ENCODE measurements at places on chromosomes 2 and 18.
A peak's percentile ranks its signal among the peaks of the same experiment; 100 is the strongest.

GRCh38 chr2:174438146-174438886 is 42.8 kb downstream of the SCRN3 start:
- no peak for DNase-seq

DNA sequence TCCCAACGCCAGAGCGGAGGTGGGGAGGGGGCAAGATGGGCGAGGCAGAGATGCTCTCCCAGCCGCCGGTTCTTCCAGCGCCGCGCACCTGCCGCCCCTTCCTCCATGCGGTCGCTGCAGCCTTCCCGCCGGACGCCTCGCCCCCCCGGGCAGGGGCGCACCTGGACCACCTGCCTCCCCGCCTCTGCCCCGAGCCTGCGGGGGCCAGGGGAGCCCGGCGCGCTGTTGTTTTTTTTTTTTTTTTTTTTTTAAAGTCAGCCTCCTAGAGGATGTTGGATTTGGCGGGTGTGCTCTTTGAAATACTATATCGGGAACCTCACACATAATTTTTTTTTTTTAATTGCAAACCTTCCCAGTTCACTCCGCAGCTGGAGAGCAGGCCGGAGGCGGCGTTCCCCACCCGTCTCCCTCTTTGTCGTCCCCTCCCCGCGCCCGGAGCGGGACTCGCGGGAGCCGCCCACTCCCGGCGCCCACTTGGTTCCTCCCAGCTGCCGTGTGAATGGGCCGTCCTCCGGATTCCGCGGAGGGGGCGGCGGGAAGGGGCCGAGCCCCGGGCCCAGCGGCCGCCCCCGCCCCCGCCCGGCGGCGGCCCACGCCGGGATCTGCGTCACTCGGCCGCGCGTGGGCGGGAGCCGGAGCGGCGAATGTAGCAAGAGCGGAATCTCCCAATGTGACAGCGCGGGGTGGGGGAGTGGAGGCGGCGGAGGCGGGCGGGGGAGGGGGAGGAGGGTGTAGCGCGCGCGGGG is 421 bp upstream of the NAB1 start:
- peak; percentile 60 for DNase-seq

GRCh38 chr18:77067291-77068061 is 65.1 kb downstream of the MBP start:
- DNase-seq: peak; percentile 94

GRCh38 chr2:11541693-11542274 is 7.9 kb downstream of the GREB1 start:
- no peak for DNase-seq

- no peak for DNase-seq
Measured at GRCh38 chr2:28930205-28930604, 35.7 kb downstream of the WDR43 start.

DNA sequence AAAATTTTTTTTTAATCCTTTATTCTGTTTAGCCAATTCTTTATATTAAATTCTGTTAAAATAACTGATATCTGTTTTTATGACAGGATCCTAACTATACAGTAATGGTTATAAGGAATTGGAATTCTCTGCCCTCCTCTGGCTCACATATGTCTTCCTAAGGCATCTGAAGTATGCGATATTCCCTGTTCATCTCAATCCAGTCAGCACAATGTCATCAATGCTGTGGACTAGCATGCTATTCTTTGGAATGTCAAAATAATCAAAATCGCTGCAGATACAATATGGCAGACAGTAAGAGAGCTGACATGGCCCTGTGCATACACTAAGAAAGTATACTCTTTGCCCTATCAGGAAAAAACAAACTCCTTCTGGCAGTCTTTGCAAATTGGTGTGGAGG is 107.6 kb downstream of the AP1S3 start:
- no peak for DNase-seq

- DNase-seq: peak; percentile 70
Measured at GRCh38 chr2:161085149-161085548, 75.1 kb upstream of the TANK start.

- no peak for DNase-seq
Measured at GRCh38 chr2:8527031-8527430, 154.8 kb upstream of the ID2 start.

- no peak for DNase-seq
Measured at GRCh38 chr2:149119368-149119767, 80.9 kb downstream of the LYPD6B start.

DNA sequence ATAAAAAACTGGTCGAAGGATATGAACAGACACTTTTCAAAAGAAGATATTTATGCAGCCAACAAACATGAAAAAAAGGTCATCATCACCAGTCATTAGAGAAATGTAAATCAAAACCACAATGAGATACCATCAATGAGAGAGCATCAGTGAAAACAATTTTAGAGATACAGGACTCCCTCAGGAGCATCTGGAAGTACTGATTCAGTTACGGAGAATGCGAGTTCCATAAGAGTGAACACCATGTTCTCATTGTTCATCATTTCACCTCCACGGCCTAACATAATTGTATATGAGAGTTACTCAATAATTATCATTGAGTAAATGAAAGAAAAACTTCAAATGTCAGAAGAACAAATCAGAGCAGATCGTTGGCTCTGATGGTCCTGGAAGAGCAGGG is 140.9 kb upstream of the TANK start:
- DNase-seq: no peak

DNA sequence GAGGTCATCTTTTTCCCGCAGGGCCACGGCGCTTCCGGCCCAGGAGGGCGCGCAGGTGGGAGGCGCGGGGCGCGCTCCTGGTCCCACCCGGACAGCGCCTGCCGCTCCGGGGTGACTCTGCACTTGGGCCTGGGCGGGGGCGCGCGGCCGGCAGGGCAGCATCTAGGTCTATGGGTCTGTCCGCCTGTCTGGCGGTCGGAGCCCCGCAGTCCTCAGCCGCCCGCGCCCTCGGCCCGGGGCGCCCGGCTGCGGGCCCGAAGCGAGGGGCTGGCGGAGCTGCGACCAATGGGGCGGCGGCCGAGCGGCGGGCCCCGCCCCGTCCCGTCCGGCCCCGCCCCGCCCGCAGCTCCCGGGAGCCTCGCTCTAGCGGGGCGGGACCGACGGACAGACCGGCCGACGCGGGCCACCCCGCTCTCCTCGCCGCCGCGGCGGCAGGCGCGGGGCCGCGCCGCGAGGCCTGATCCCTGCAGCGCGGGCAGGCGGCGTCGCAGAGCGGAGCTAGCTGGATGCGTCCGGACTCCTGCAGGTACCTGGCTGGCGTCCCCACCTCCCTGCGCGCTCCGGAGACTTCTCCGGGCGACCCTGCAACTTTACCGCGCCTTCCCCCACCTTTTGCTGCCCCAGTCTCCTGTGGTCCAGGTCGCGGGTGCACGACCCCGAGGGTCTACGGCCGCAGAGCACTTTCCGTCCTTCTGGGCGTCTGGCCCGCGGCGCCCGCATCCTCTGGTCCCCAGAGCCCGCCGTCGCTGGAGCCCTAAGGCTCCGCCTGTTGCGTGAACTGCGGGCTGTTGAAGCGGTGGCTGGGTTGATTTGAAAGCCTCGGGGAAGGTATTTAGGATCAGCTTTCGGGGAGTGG is at the start of gene KCNS3:
KCNS3 (plus strand) TSS at position 387 of the 856 bp plus-strand sequence. CDS start 52,342 bp downstream, outside the sequence.
- DNase-seq: no peak

GRCh38 chr2:118638453-118638852 is 209.0 kb downstream of the EN1 start:
- no peak for DNase-seq

- DNase-seq: no peak
Measured at GRCh38 chr18:58009166-58009565, 34.9 kb upstream of the NEDD4L start.

DNA sequence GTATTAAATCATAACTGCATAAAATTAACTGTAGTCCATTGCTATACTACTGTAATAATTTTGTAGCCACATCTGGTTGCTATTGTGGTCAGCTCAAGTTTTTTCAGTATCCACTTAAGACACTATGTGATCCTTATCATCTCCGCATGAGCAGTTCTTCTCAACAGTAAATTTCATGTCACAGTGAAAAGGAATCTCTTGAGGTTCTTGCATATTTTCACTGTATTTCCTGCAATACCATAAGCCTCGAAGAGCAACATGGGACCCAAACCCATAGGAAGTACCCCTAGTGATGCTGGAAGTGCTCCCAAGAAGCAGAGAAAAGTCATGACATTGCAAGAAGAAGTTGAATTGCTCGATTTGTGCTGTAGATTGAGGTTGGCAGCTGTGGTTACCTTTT is 86.7 kb downstream of the LDLRAD4 start:
- no peak for DNase-seq

GRCh38 chr18:27826101-27826500 is 350.8 kb downstream of the CDH2 start:
- no peak for DNase-seq

DNA sequence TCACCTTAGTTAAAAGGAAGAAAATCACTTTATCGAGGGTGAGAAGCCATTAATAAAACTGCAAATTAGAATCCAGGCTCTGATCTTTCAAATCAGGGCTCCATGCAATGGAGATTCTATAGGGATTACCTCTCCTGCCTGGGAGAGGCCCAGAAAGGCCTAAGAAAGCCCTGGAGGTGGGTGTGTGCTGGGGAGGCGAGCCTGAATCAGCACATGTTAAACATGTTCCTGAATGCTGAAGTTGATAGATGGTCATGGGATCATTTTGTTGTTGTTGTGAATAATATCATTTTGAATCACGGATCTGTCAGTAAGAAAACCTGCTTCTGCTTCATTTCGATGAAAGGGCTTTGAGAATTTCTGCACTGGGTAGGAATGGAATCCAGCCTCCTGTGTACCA is 254.3 kb downstream of the ACKR3 start:
- no peak for DNase-seq

DNA sequence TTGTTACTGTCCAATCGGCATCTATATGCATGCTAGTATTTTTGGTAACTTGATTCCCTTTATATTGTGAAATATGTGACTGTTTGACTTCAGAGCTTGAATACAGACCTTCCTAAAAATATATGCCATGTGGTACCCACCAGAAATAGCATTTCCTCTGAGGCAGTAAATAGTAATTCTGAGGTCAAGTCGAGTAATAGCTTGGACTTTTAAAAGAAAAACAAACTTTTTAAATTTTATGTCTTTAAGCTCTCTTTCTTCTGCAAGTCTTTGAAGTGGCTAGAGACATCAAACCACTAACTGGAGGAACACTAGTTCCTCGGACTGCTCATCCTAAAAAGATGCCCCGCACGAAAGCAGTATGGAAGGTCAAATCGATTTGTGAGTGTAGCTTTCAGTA is 396.8 kb upstream of the SLC14A2 start:
- DNase-seq: no peak

GRCh38 chr2:225002039-225002655 is 40.1 kb downstream of the DOCK10 start:
- DNase-seq: peak; percentile 65

GRCh38 chr2:69680001-69680675 is 36.6 kb upstream of the AAK1 start:
- DNase-seq: no peak

DNA sequence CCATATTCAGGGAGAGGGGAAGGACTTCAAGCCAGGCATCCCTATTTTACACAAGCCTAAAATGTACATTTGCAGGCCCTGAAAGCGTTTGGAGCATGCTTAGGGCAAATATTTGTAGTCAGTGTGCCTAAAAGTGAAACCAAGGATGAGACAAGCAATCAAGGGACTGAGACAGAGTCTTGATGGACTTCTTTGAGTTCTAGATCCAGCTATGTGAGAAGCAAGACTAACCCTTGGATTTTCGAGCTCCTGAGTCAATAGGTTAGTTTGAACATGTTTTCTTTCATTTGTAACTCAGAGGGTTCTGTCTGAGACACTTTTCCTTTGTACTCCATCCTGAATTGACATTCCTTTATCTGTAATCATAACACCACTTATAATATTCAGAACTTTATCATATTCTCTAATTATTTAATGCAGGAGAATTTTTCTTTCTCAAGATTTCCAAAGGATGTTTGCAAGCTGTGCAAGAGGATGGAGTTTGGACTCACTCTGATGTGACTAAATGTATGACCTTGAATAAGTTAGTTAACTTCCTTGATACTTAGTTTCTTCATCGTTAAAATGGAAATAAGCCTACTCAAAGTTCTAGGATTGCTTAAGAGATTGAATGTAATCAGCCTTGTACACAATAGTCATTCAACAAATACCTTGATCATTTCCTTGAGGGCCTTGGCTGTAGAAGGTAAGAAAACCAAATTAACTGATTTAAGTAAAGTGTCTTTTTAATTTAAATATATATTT is 1237.8 kb upstream of the ZEB2 start:
- no peak for DNase-seq

DNA sequence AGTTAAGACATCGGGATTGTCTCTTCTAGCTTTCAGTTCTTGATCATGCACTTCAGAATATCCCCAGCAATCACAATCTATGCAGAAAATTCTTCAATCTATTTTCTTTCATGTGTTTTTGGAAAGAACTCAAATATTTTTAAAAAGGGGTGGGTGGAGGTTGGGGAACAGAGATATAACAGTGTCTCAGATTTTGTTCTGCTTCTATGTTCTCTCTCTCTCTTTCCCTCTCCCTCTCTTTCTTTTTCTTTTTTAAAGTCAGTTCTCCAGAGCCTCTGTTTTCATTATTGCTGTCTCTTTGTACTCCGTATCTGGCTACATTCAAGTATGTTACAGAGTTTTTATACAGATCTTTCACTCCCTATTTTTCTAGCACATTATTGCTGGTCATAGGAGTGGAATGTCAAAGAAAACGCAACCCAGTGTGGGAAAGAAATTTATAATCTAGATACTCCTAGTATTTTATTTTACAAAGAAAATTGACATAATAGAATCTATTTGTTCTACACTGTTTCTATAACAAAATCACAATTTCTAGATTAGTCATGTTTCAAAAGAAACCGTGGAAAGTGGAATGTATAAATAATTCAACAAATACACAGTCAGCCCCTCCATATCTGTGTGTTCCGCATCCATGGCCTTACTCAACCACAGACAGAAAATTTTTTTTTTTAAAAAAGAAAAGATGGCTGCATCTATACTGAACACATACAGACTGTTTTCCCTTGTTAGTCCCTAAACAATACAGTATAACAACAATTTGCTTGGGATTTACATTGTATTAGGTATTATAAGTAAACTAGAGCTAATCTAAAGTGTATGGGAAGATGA is 11.2 kb upstream of the NEMP2 start:
- DNase-seq: no peak

DNA sequence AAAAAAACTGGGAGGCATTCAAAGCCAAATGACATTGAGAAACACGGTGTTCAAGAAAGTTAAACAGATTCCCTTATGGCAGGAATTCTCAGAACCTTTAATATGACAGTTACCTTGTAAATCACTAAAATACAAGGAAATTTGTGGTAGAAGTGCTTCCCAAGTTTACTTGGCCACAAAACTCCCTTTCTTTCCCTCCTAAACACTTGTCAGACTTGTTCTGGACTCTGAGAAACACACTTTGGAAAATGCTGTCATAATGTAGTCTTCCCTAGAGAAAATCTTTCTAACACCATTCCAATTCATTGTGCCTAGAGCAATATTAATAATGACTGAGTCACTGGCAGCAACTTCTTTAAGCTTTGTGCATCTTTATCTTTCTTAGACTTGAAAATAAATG is 140.4 kb downstream of the ANKRD44 start:
- no peak for DNase-seq
